ENCODE measurements at places on chromosomes 1 and 21. TPM values are rescaled to one million over a fixed set of nuclear protein-coding genes. Genes with fewer than 3 reads are reported as not detected.

Gene OLIG2
- not detected for polyA plus RNA-seq

- DNase-seq, result no peak
Measured at GRCh38 chr1:218351391-218352074, 6.4 kb downstream of the TGFB2 start.

Gene ALPL
- polyA plus RNA-seq, result 1.5 TPM

- no peak for DNase-seq
Measured at GRCh38 chr1:18077657-18078215, 29.9 kb upstream of the IGSF21 start.

DNA sequence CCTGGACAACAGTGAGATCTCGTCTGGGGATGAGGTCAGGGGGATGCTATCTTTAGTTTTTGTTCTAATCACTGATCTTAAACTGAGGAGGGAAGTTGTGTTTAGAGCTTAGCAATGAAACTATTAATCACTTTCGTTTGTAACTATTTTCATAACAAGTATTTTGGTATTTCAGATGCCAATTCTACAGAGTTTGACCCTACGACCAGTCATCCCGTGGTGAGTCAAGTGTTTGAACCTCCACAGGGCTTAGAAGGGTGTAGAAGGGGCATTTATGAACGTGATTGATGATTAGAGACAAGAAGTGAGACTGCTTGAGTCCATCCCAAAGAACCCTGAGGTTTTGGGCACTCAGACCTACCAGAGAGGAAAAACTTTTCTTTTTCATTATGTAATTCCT lies 15.6 kb downstream of the SLFNL1 start:
- DNase-seq, result no peak

DNA sequence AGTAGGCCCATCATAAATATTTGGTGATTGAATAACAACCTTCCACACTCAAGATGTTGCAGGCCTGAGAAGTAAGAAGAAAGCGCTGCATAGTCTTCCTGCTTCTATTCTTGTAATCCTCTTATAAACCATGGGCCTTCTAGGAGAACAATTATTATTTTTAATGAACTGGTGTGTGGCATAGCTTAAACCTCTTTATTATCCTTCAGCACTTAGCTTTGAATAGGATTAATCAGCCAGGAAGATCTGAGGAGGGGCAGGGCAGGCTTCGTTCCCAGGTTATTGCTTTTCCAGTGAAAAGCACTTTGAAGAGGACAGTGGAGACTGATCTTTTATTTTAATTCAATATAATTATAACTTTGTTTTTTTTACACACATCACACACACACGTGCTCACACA lies 42.3 kb downstream of the KIF26B start:
- no peak for DNase-seq

Gene AVPR1B
- polyA plus RNA-seq, result 0.81 TPM

Gene JAM2
- polyA plus RNA-seq, result 11.3 TPM

Gene NHLH1
- 0.19 TPM for polyA plus RNA-seq

Gene DENND2D
- 40.0 TPM for polyA plus RNA-seq

Gene PKP1
- polyA plus RNA-seq, result 0.45 TPM

Gene TAL1
- 2.2 TPM for polyA plus RNA-seq

- DNase-seq, result no peak
Measured at GRCh38 chr1:163083690-163084089, 14.5 kb downstream of the RGS4 start.

DNA sequence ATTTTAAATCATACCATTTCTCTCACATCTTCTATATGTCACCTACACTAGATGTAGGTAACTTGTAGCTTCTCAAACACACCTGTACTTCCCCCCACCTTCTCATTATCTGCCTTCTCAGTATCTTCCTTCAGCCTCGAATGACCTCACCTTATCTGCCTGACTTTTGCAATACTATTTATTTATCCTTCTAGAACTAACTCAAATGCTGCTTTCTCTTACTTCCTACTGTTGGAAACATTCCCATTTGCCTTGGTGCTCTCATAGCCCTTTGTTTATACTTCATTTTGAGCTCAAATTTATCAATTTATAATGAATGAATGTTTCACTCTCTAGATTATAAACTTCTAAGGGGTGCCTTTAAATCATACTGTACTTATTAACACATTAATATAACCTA lies 50.4 kb upstream of the KIAA1614 start:
- DNase-seq, result no peak

- DNase-seq, result no peak
Measured at GRCh38 chr1:45787905-45788304, 15.5 kb upstream of the MAST2 start.

DNA sequence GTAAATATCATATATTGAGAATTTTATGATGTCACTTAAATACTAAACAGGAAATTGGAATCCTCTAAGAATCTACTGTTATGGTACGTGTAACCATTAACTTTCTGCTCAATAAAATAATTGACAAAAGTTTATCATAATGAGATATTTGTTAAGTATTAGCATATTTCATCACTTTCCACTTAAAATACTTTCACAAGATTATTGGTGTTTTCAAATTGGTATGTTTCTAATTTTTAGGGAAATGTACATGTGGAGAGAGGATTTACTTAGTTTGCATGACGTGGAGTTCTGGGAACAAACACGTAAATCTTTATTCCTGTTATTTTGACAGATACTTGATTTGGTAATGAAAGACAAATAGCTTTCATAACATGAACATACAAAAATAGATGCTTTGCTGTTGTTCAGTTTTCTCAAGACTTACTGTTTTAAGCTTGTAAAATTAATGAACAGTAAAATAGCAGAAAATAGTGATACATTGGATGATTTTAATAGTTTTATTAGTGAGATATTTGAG lies 1.6 kb downstream of the SRSF11 start:
- DNase-seq, result peak; percentile 6

Gene NUP133
- 29.7 TPM for polyA plus RNA-seq

DNA sequence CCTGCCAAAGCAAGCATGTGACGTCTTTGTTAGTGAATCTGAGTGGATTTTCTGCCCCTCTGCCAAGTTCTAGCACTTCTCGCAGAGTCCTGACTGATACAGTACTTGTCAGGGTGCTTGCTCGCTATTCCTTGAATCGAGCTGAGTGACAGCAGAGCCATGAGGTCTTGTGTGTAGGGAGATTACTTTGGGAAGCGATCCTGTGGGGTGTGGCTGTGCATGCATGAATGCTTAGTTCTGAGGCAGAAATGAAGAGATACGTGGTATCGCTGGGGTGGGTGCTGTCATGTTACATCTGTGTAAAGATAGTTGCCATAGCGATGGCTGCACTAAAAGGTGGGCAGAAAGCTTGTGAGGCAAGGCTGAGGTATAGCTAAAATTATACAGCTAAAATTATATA lies 19.3 kb upstream of the DNAJC28 start:
- DNase-seq, result peak; percentile 9

GRCh38 chr1:2492091-2492490 lies 16.0 kb downstream of the PLCH2 start:
- DNase-seq, result no peak

GRCh38 chr1:94031591-94031990 lies 89.4 kb downstream of the ABCA4 start:
- no peak for DNase-seq

DNA sequence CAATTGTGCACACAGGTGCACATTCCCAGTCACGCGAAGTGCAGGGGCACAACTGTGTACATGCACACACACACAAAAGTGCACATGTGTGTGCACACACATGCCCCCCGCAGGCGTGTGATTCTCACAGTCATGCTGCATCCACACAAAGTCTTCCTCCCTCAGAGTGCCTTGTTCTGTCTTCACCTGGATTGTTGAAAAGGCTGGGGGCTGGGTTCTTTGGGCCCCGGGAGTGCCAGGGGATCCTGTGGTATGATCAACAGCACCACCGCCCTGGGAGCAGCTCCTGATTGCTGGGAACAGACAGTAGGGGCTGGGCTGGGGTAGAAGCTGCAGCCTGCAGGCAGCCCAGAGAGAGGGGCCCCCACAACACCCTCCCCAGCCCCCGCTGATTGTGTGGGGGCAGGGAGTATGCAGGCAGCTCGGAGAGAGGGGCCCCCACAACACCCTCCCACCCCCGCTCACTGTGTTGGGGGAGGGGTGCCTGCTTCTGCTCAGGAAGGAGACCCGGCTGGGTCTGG lies 3.4 kb downstream of the COL18A1 start:
- no peak for DNase-seq

DNA sequence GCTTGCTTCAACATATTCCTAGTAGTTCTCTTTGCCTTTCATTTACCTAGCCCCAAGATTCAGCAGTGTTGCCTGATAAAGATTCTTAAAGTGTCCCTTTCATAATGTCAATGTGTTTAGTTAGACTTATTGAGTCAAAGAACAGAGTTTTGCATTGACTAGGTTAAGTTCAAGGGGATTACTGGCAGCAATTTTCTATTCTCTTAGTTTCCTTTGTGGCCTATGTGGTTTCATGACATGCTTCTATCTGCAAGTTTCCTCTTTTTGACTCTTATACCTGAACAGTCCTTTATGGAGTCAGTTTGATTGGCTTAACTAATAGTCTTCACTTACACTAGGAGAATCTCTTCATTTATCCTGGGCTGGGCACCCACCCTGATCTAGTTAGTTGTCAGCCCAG lies 151.3 kb downstream of the ADGRL4 start:
- no peak for DNase-seq

- DNase-seq, result no peak
Measured at GRCh38 chr1:22914633-22915217, 57.9 kb downstream of the LACTBL1 start.

GRCh38 chr1:942864-943533 lies 16.1 kb downstream of the NOC2L start:
- DNase-seq, result peak; percentile 50

GRCh38 chr1:67162954-67163353 lies 3.3 kb upstream of the IL23R start:
- no peak for DNase-seq

- no peak for DNase-seq
Measured at GRCh38 chr1:109610609-109611307, 8.7 kb downstream of the GNAT2 start.

- DNase-seq, result peak; percentile 95
Measured at GRCh38 chr1:150162862-150163706, 13.4 kb downstream of the PLEKHO1 start.

Gene SNIP1
- polyA plus RNA-seq, result 10.9 TPM

DNA sequence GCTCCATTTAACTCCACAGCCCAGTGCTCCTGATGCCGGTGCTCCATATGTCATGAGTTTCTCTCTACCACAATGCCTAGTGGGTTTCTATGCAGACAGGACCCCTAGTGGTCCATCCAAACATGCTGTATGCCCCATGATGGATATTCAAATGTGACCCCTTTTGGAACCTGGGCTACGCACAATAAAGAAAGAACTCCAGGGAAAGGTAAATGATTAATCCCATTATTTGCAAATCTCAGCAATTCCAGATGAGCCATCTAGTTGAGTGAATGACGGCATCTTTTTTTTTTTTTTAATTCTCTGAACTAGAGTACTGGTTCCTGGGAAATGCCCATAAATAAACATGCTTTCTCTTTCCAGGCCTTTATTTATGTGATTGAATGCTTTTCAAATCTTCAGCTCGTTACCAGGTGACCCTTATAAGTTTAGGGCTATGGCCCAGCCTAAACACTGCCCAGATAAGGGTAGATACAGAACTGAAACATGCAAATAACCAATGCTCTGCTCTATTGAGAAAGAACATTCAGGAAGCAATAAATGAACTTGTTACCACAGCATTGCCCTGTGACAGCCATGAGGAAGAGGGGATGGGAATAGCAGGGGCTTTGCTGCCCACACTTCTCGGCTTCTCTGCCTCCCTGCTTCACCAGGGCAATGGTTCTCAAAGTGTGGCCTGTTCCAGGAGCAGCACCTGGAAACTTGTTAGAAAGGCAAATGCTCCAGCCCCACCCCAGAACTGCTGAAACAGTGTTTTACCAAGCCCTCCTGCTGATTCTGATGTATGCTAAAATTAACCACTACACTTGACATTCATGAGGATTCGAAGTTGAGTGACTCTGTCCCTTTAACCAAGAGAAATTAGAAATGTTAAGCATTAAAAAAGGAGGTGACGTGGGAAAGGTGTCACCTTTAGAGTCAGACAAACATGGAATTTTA lies 151.7 kb downstream of the SEC16B start:
- peak; percentile 79 for DNase-seq

Gene CHIT1
- 0.18 TPM for polyA plus RNA-seq

Gene LDLRAD1
- 0.51 TPM for polyA plus RNA-seq

Gene MAP3K21
- polyA plus RNA-seq, result 11.0 TPM

GRCh38 chr1:226635456-226635941 lies 86.9 kb downstream of the STUM start:
- DNase-seq, result no peak

Gene SH3BGR
- polyA plus RNA-seq, result 4.1 TPM

DNA sequence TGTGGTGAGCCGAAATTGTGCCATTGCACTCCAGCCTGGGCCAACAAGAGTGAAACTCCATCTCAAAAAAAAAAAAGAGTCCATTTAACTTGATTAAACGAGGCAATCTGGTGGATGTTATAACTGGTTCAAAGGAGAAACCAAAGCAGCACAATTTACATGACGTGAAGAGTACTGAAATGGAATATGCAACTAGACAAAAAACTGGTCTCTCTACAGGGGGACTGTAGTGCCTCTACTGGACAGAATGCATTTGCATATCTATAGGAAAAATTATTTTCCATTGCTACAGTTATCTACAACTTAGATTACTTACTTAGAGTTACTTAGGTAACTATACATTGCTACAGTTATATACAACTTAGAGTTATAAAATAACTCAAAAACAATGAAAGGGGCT lies 2.7 kb upstream of the CAPN2 start:
- DNase-seq, result no peak

- no peak for DNase-seq
Measured at GRCh38 chr21:39479814-39480182, 28.0 kb downstream of the SH3BGR start.

Gene AQP10
- polyA plus RNA-seq, result 11.1 TPM

DNA sequence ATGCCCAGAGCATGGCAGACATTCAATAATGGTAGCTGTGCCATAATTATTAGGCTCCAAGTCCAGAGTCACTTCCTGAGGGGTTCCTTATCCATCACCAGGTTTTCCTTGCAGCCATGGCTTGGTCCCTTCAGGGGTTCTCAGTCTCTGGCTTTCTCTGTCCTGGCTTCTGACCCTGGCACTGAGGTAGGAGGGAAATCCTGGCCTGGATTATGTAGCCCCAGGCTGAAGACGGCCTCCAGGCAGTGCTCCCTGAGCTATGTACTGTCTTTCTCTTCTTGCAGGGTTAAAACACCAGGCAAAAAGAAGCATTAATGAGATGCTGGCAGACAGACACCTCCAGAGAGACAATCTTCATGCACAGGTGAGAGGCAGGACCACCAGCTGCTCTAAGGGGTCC lies 9.5 kb upstream of the PADI3 start:
- DNase-seq, result peak; percentile 83

DNA sequence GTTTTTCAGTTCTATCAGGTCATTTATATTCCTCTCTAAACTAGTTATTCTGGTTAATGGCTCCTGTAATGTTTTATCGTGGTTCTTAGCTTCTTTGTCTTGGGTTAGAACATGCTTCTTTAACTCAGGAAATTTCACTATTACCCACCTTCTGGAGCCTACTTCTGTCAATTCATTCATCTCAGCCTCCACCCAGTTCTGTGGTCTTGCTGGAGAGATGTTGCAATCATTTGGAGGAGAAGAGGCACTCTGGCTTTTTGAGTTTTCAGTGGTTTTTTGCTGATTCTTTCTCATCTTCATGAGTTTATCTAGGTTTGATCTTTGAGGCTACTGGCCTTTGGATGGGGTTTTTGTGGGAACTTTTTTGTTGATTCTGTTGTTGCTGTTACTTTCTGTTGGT lies 213.0 kb downstream of the BRINP2 start:
- no peak for DNase-seq

Gene CFH
- 16.4 TPM for polyA plus RNA-seq

Measured in large intestine (tissue), 12 donors.